ENCODE measurements at places on chromosomes 4 and X.

GRCh38 chrX:129933700-129934099 is 27.7 kb downstream of the UTP14A start:
- DNase-seq: no peak

DNA sequence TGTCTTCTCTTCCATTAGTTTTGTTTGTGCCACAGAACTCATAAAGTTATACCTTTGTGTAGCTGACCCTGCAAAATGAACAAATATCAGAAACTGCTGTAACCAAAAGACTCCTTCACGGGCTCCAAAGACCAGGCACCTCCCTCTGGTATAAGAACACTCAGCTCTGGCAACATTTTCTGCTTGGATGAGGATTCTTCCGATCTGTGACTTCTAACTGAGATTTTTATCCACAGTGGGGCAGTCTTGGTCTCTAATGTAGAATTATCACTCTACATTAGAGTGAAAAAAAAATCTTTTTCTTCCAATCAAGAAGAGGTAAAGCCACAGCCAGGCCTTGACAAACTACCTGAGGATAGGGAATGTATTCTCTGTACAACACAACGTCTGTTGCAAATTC is 38.5 kb upstream of the PRSS48 start:
- peak; percentile 15 for DNase-seq

DNA sequence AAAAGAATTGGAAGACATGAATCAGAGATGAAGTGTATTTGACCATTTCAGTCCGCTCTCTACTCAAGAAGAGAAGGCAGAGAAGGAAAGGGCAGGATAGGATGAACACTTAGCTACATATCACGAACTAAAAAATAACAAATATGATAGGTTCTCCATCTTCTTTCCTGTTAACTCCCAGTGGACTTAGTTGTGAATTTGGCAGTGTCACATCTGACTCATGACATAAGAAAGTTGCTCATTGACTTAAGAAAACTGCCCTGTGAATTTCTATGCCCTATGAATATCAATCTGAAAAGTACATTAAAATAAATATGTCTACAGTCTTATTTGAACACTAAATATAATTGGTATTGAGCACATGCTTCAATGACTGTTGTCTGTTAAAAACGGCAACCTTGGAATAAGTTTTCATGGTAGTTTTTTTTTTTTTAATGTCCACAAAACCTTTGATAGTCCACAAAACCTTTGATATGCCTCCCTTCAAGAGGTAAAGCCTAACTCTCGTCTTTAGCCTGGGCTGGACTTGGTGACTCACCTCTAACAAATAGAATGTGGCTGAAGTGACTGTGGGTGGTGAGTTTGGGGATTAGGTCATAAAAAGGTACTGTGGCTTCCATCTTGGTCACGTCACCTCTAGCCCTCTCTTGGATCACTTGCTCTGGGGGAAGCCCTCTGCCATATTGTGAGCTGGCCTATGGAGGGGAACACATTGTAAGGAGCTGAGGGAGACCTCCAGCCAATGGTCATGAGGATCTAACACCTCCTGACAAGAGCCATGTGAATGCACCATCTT is 184.7 kb upstream of the S100G start:
- DNase-seq: no peak

DNA sequence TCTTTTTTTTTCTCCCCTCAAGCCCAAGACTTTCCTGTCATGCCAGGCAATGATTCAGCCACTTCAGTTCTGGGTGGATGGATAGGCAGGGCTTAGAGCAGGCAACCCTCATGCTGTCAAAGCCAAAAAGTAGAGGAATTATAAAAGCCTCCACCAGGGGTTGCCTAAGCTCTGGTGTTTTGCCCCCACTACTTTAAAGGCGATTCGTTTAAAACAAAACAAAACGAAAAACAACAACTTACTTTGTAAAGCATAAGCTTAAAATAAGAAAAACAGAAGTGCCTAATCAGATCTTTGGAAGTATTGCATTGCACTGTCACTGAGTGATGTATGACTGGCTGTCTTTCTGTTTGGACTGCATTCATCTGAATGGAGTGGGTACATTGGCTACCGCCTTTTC is 5.3 kb upstream of the IDS start:
- no peak for DNase-seq

- no peak for DNase-seq
Measured at GRCh38 chr4:118343501-118343900, 9.3 kb downstream of the PRSS12 start.

GRCh38 chr4:172202480-172203076 is 389.4 kb downstream of the GALNTL6 start:
- DNase-seq: no peak

DNA sequence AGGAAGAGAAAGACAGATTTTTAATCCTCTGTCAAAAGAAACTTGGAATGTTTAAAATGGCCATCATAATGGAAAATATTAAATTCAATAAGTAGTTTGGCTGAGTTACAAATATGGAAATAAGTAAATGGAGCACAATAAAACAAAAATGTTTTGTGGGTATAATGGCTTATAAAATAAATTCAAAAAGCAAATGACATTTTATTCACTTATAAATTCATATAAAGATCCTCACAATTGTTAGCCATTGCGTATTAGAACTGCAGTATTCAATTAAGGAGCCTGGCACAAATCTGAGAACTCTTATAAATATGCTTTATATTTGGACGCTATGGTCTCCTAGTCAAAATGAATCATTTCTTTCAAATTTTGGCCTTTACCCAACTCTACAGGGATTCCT is 339.0 kb upstream of the PABPC4L start:
- DNase-seq: no peak
